AG10803 (cell line): ENCODE measurements at places on chromosomes 6 and 20.

GRCh38 chr6:86963352-86963751 is 26.0 kb downstream of the HTR1E start:
- no peak for DNase-seq

GRCh38 chr20:59145924-59146779 is 17.5 kb upstream of the ZNF831 start:
- DNase-seq, result no peak

DNA sequence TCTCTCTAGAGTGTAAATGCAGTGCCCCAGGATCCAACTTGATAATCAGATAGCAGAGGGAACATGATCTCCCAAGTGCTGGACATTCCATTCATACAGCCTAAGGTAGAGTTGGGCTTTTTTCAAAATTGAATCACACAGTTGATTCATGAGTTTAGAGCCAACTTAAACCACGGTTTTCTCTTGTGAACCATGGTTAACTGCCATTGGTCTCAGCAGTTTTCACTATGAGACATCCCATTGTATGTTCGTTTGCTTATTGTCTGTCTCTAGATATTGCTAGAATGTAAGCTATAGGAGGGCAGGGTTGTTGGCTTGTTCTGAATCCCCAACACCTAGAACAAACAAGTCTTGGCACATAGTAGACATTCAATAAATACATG is 37.2 kb upstream of the TAF8 start:
- peak; percentile 16 for DNase-seq

DNA sequence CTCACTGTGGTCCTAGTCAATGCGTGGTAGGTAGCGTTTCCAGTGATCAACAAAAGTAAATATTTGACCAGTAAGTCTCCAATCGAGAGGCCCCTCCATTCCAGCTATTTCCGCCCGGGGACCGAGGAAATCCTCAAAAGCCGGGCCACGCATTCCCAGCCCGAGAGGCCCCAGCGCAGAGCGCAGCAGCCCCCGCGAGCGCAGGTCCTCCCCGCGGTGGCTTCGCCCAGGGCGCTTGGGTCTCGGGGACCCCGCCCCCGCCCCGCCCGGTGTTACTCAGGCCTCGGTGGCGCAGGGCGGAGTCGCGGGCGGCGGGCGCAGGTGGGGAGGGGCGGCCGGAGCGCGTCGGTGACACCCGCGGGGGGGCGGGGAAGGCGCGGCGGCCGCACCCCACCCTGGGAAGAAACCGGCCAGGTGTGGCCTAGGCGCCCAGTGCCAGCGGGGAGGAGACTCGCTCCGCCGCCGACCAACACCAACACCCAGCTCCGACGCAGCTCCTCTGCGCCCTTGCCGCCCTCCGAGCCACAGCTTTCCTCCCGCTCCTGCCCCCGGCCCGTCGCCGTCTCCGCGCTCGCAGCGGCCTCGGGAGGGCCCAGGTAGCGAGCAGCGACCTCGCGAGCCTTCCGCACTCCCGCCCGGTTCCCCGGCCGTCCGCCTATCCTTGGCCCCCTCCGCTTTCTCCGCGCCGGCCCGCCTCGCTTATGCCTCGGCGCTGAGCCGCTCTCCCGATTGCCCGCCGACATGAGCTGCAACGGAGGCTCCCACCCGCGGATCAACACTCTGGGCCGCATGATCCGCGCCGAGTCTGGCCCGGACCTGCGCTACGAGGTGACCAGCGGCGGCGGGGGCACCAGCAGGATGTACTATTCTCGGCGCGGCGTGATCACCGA is at the start of gene DSP:
TSS of gene DSP (plus strand) at position 497 of the 890 bp plus-strand sequence. CDS start at position 742, 245 bp downstream.
- DNase-seq, result peak; percentile 47

GRCh38 chr6:166572370-166573261 is 13.9 kb downstream of the RAMACL start:
- DNase-seq, result peak; percentile 64

GRCh38 chr6:1527073-1527457 is 82.7 kb upstream of the FOXC1 start:
- peak; percentile 37 for DNase-seq

DNA sequence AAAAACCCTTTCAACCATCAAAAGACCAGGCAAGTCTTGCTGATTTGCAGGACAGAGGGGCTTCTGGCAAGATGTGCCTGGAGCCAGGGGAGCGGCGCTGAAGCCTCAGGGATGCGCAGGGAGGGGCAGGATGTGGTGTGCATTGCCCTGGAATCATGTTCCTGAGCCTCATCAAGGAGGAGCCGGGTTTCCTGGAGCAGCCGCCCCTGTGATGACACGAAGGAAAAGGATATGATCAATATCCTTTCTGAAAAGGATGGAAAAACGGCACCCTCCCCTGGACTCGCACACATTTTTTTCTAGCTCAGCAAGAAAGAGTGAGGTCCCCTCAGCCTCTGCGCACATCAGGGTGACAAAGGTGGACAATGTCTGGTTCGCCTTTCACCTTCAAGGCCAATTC is 173.1 kb upstream of the SSTR4 start:
- DNase-seq, result no peak

- DNase-seq, result no peak
Observed at GRCh38 chr6:144159742-144160141, 9.4 kb downstream of the STX11 start.

DNA sequence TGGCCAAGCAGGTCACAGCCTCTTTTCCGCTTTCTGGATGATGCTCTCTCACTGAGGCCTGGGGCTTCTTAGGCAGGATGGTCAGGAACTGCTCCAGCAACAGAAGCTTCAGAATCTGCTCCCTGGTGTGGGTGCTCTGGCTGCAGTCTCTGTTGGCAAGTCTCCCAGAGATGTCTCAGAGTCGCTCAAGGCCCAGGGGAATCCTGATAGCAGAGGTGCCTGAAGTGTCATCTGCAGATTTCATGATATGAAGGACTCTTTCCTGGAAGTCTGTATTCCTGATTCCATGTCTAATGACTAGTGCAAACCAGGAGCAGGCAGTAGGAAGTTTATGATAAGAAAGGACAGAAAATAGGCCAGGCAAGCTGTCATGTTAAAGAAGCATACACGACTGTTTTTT is 20.3 kb downstream of the ZSCAN31 start:
- DNase-seq, result no peak
